ENCODE measurements at places on chromosomes 13 and 19. TPM values are rescaled to one million over a fixed set of nuclear protein-coding genes. Genes with fewer than 3 reads are reported as not detected.
A peak's percentile ranks its signal among the peaks of the same experiment; 100 is the strongest.

The FFAR2 gene
- polyA plus RNA-seq, result not detected

- no peak for DNase-seq
Observed at GRCh38 chr13:40370661-40371060, 295.8 kb downstream of the FOXO1 start.

The NKG7 gene
- polyA plus RNA-seq, result 2.4 TPM

- DNase-seq, result no peak
Observed at GRCh38 chr19:51354103-51354741, 12.0 kb downstream of the ETFB start.

GRCh38 chr13:72218966-72219365 lies 352.0 kb upstream of the DACH1 start:
- no peak for DNase-seq

GRCh38 chr13:49635599-49636433 lies 7.5 kb downstream of the ARL11 start:
- peak; percentile 49 for DNase-seq

DNA sequence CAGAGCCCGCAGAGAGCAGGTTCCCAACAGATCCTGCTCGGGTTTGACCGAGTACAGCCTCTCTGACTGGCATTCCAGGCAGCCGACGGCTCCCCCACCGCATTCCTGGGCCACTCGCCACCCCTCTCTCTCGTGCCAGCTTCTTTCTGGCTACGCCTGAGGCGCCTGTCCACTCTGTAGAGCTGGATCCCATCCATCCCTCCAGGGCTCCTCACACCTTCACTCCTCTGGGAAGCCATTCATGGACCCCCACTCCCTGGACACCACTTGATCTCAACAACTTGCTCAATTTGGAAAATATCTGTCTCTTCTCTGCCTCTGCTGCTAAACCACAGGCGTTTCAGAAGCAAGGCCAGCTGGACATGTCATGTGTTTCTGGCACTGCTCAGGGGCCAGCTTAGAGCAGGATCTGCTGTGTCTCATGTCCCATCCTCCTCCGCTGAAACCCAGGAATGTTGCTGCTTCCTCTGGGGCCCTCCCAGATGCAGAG lies 30.6 kb upstream of the ATP1A3 start:
- DNase-seq, result peak; percentile 27

DNA sequence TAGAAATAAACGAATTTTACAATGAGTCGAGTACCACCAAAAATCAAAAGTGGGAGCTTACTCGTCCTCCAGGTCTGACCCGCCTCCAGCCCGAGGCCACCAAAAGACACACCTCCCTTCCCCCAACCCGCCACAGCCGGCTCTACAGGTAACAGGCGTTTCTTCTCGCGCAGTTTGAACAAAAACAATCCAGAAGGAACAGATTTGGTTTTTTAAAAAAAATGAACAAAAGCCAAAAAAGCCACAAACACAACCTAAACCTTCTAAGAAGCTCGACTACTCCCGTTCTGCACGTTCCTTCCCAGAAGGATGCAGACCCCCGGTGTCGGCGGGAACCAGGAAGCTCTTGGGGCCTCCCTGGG lies 671 bp downstream of the ZDHHC20 start:
- peak; percentile 18 for DNase-seq

DNA sequence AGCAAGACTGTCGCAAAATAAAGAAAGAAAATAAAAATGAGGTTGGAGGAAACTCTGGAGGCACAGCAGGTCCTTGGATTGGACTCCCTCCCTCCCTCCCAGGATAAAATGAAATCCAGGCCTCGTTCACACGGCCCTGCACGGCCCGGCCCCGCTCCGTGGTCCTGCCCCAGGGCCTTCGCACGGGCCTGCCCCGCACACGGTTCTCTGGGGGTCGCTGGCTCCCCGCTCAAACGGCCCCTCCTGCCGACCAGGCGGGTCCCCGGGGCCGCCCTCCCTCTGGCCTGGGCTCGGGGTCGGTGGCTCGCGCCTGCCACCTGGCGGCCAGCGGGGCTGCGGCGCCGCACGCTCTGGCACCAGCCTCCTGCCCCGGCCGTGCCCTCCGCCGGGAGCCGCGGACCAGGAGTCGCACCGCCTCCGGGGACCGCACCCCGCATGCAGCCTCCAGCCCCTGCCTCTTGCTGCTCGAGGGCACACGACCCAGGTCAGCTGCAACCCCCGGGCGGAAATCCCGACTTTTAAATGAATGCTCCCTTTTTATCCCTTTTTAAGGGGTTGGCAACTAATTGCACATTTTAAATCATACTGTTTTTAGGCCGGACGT lies 1.5 kb upstream of the WDR18 start:
- DNase-seq, result peak; percentile 47

DNA sequence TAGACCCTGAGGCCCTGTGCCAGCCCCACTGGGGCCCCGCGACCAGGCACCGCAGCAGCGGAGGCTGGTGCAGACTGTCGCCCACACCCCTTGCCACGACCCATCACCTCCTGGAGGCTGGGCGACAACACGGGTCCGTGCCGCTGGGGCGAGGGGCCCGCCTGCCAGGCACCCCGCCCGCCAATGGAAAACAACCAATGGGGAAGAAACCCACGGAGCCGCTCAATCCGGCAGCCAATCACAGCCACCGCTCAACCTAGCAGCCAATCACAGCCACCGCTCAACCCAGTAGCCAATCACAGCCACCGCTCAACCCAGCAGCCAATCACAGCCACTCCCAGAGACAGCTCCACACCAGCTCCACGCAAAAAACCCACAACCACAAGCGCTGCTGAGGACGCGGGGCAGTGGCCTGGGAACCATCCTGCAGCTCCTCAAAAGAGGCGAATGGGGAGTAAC lies 29.7 kb downstream of the GPX4 start:
- DNase-seq, result no peak

- DNase-seq, result no peak
Observed at GRCh38 chr19:23285948-23286347, 35.8 kb upstream of the ZNF724 start.

The TNNT1 gene
- polyA plus RNA-seq, result 857 TPM

- no peak for DNase-seq
Observed at GRCh38 chr19:13299838-13300237, 149.6 kb downstream of the IER2 start.

GRCh38 chr19:33441277-33441699 lies 67.8 kb downstream of the CEBPG start:
- no peak for DNase-seq

DNA sequence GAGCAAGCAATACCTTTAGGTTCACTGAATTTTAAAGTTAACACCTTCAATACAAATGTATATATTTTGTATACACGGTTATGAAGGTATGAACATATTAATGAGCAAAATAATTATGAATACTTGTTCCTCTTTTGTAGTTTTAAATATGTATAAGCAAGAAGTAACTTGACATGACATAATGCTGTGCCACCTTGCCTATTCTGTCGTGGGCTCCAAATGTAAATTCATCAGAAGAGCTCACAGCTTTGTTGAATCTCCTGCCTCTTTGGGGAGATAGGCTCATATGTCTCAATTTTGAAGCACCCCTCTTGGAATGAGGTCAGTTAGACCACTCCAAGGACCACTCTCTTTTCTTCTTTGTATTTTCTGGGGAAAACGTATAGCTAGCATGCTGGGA lies 59.3 kb downstream of the LRCH1 start:
- DNase-seq, result no peak

DNA sequence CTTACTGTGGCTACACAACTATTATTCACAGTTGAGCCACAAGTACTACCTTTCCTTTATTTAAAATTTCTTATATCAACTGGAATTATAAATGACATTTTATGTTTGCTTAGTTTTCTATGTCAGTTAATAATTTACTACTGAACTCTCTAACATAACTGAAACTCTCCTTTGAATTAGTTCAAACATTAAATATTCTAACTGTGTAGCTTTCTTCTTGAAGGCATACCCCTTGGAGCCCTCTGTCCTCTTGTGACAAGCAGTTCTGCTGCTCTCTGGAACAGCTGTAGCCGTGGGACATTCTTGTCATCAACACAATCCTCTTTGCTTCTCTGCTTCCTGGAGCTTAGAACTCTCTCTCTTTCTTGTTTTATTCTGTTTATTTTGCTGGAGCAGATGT lies 244.8 kb downstream of the NHLRC3 start:
- no peak for DNase-seq

DNA sequence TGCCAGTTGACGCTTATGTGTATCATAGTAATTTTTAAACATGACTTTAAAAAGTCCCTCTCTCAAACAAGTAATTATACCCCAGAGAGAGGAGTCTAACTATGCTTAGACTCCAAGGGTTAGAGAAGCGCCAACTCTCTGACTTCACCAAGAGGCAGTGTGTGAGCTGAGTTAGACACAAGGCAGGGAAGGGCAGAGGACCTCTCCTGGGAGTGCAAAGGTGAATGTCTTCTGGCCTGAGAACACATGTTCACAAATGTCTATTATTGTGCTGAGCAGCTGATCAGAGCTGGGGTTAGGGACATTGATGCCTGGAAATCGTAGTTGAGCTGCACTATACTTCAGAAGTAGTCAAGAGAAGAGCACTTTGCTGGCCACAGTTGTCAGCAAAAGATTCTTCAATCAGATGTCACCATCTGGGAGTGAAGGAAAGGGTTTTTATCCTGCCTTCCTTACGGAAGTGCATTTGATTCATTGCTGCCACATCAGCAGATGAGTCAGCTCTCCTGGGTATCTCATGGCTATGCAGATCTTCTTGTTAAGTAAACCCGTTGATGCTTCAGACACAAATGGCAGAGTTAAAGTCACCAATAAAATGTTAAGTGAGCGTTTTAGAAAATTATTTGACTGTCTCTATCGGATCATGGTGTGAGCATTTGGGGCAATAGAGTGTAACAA lies 283.2 kb upstream of the ARGLU1 start:
- no peak for DNase-seq

The SAFB gene
- not detected for polyA plus RNA-seq

The ADAMTSL5 gene
- polyA plus RNA-seq, result 16.6 TPM

The TRIP10 gene
- 48.5 TPM for polyA plus RNA-seq

GRCh38 chr13:27923794-27924528 lies 4.2 kb downstream of the PDX1 start:
- DNase-seq, result no peak

DNA sequence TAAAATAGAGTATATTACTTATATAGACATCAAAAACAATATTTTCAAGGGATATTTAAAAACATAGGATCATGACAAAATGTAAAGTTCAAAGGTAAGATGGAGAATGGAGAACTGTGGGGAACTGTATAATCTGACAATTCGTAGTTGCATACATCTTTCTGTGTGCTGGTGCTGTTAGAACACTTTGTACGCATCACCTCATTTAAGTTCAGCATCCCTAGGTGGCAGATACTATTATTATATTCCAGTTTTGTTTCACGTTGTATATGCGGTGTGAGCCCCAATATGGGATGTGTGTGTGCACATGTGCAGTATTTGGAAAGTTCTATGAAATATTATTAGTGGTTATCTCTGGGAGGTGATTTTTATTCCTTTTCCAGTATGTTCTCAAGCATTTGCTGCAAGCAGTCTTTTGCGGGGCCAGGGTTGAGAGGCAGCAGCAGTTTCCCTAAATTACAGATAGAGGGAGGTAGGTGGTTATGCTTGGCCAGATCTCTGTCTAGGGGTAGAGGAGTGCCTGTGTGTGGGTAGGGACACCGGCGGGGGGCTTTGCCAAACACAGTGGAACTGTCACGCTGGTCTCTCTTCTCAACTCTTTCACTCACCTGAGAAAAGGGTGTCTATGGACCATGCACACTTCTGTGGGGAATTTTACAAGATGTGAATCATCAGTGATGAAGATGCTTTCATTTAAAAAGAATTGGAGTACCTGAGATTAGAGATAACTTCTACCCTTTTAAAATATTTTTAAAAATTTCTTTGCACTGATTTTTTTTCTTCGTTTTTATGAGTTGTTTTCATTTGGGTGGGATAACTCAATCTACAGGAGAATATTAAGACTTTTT lies 55.6 kb upstream of the ALOX5AP start:
- DNase-seq, result peak; percentile 26

DNA sequence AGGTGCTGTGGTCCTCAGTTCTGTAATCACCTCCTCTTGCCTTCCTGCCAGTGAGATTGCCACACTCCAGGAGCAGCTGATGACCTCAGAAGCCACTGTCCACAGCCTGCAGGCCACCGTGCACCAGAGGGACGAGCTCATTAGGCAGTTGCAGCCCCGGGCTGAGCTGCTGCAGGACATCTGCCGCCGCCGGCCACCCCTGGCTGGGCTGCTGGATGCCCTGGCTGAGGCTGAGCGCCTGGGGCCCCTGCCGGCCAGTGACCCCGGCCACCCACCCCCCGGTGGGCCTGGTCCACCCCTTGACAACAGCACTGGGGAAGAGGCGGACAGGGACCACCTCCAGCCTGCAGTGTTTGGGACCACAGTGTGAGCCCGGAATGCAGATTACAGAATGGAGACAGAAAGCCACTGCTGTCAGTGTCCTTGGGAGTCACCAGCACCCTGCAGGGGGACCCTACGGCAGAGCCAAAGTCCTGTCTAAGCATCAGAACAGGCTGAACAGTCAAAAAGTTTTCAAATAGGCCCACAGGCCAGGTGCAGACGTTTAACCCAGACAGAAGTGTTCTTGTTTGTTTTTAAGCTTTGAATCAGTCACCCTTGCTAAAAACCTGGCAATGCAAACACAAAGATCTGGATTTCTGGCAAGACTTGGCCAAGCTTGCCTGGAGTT lies 4.2 kb downstream of the VMAC start:
- no peak for DNase-seq

The SPACA4 gene
- polyA plus RNA-seq, result not detected

The GPR4 gene
- polyA plus RNA-seq, result 8.4 TPM

DNA sequence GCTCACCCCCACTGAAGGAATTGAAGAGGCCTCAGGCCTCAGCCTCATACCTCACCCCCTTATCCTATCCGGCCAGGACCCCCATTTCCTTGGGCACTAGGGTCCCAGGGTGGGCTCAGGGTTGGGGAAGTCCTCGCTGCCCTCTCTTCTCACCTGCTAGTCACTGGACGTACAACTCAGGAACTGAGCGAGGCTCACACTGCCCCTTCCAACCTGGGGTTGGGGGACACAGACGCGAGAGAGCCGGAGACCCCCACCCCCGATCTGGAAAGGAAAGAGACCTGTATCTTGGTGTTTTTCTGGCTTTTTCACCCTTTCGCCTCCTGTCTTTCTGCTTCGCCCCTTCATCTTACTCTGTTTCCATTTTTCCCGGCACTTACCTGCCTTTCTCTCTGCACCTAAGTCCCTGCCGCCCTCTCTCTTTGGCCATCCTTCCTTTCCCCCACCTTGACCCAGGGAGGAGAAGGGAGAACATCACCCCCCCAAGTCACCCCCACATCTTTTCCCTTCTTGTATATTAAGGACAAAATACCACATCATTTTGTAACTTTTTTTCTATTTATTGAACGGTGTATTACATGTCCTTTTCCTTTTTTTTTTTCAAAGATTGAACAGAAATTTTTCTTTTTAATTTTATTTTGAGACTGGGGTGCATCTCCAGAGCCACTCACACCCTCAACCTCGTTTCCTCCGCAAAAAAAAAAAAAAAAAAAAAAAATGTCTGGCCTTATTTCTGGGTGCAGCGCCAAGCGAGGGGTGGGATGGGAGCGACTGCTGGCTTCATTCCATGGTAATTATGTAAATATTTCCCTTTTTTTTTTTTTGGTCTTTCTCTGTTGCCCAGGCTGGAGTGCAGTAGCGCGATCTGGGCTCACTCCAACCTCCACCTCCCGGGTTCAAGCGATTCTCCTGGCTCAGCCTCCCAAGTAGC lies 36.6 kb downstream of the ZSWIM4 start:
- no peak for DNase-seq

The ATP13A1 gene
- 24.9 TPM for polyA plus RNA-seq

The CGB5 gene
- not detected for polyA plus RNA-seq
